ENCODE measurements at places on chromosomes 3 and 15.

DNA sequence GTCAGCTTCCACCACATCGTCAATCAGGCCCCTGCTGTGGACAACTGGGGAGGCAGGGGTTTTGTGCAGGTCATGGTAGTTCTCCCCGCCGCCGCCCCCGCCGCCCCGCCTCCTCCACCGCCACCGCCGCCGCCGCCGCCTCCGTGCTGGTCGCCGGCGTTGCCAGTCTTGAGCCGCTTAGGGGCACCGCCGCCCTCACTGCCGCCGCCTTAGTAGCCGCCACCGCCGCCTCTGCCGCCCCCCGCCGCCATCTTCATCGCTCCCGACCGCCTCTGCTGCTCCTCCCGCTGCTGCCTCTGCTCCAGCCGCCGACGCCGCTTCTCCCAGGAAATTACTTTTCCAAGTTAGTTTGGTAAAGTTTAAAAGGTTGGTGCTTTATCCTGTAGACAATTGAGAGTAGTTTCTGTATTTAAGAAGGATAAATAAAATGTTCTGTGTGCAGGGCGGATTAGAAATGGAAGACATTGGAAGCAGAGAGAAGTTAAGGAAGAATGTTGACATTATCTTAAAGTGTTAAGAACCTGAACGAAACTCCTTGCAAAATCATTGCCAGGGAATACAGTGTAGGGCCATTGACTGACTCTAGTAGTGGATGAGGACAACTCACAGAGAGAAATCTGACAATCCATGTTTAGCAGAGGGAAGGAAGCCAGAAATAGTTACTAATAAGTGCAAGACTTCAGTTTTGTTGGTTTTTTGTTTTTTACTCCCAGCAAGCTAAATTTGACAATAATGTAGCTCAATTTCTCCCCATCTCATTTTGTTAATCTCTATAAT lies 53.0 kb upstream of the GOLGA8A start:
- no peak for DNase-seq

DNA sequence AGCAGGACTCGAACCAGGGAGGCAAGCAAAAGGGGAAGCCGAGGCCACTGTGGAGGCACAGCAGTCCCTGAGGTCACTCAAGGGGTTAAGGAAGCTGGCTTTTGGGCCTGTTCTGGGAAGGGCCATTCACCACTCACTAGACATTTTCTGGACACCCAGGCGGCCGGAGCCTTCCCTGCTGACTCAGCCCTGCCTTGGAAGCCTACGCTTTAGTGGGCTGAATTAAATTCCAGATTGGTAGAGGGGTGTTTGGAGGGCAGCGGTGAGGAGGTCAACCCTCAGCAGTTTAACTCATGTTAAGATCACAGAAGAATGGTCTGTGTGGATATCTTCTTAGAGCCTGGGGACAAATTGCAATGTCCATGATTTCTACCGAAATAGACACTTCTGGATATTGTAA lies 152.8 kb downstream of the GABRG3 start:
- no peak for DNase-seq

GRCh38 chr3:53941184-53941583 lies 49.5 kb upstream of the SELENOK start:
- no peak for DNase-seq

DNA sequence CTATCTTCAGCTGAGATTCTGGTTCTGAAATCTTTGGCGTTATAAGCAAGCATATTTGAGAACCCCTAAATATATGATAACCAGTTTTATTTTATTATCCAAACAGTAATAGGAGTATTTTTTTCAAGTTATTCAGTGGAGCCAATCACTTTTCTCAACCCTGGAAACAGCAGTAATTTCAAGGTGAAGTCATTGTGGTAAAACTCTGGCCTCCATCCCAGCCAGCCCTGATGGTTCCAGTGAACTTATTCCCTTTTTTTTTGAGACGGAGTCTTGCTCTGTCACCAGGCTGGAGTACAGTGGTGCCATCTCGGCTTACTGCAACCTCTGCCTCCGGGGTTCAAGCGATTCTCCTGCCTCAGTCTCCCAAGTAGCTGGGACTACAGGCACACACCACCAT lies 545.4 kb upstream of the IL12A start:
- DNase-seq: no peak

- DNase-seq: no peak
Observed at GRCh38 chr15:71273731-71274447, 158.6 kb downstream of the THSD4 start.

DNA sequence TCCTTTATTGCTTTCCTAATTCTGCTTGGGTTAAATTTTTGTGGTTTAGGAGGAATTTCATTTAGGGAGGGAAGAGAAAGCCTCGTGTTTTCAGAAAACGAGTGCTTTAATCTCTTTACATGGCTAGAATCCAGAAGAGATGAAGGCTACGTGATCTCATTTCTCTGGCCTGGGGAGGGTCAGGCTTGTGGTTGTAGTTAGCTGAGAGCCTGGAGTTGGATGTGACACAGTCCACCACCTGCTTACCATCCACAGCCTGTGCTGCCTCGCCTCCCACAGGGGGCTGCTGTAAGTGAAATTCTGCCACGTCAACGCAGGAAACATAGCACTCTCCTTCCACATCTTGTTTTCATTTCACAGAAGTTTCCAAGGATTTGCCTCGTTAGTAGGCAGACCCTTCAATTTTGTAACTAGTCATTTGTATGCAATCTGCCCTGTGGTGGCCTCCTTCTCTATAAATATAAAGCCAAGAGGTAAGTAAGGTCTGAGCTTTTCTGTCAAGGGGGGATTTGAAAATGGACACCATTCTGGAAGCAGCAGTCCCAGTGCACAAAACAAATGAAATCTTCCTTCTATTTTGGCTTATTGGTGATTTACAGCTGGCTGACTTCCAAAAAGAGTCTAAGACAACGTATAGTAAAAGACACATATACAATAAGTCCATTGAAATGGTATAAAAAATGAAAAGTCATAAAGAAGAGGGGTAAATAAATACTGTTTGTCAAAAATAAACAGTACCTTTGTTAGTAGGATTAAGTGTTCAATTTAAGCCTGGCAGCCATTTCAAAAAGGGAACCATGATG lies 3.4 kb downstream of the GXYLT2 start:
- no peak for DNase-seq

DNA sequence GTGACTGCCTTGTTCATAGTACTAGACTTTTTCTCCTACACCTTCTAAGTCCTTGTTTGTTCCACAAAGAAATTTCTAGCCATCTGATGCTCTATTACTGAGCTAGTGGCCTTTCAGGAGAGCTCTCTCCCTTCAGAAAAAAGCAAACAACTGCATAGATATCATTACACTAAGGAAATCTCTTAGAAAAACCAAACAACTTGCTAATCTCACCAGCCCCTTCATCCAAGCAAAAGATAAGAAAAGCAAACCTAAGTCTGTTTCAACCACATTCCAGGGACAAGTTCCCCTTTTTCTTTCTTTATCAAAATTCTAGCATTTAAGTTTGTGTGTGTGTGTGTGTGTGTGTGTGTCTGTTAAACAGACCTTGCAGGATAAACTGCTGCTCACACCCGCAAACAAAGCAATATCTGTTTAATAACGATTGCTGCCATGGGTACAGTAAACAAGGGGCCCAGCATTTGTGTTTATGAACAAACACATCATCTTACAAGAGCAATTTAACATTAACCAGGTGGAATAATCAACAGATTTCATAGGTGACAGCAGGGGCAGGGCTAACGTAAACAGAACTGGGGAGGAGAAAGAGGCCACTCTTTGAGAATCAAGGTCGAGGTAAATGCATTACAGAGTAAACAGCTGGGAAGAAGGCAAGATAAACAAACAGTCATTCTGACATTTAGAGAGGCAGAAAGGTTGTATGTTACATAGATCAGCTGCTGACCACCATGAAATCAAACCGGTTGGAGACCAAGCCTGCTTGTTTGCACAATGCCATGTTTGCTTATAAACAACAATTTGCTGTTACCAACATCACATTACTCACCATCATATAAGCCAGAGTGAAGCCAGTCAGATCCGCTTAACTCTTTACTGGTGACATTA lies 375.1 kb downstream of the FOXP1 start:
- DNase-seq: no peak

DNA sequence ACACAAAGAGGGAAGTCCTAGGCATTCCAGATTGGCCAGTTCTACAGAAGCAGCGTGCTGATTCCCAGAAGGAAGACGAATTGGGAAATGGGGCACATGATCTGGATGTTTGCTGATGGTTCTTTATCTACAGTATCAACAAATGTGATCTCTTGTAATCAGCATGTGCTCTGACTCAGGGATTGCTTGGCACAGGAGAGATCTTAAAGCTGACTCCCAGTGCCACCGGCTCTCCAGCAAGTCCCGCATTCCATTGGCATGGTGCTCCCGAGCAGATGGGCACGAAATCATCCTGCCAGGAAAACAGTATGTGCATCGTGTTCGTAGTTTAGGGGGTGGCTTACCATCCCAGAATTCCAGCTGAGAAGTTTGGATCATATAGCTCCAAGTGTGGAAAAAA lies 259.9 kb upstream of the NR2F2 start:
- no peak for DNase-seq

DNA sequence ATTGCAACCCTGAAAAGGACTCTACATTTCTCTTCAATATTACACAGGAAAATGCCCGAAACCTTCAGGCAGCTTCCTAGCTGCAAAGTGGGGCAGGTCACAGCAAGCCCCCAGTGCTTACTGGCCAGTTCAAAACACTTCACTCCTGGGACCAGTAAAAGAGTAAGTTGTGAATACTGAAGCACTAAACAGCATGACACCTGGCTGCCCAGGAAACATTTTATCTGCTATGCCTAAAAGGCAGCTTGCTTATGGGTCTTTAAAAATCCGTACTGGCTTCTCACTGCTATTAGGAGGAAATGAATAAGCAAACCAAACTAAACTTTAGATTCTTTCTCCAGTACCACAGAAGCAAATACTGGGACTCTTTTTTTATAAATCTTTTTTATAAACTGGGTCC lies 457.9 kb upstream of the ALCAM start:
- DNase-seq: no peak

DNA sequence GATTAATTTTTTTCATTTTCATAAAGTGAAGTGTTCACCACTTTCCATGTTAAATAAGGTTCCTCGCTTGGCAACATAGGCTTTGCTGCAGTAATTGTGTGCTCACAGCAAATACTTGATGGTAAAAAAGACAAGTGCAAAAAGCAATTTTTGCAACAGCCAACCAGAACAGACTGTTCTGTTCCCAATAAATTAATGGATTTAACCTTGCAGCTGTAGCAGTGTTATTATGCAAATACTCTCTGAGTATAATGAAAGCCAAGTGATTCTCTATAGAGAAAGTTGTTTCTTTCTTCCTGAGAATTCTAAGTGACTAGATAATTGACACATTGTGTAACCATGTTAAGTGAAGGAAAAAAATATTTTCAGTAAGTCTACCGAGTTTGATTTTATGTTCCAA lies 183.7 kb upstream of the NAALADL2 start:
- no peak for DNase-seq

- no peak for DNase-seq
Observed at GRCh38 chr3:17243621-17244020, 358.9 kb downstream of the PLCL2 start.

DNA sequence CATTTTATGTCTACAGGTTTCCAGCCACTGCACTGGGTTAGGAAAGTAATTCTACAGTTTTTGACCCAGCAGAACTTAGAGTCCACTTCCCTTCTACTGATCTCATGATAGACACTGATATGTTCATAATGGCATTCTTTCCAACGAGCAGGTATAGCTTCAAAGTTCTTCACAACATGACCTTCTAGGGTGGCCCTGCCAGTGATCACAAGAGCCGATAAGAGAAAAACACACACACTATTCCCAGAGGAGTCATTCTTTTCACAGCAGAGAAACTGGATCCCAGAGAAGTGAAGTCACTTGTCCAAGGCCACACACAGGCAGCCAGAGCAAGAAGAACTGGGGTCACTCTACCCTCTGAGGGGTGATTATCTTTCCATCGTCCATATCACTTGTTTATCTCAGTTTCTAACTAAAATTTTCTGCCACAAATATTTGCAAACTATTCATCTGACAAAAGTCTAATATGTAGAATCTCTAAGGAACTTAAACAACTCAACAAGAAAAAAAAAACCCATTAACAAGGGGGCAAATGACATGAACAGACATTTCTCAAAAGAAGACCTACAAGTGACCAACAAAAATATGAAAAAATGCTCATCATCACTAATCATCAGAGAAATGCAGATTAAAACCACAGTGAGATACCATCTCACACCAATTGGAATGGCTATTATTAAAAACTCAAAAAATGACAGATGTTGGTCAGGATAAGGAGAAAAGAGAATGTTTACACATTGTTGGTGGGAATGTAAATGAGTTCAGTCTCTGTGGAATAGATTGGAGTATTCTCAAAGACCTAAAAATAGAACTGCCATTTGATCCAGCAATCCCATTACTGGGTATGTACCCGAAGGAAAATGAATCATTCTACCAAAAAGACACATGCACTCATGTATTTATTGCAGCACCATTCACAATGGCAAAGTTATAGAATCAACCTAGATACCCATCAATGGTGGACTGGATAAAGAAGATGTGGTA lies 31.5 kb downstream of the SPTSSB start:
- DNase-seq: no peak

DNA sequence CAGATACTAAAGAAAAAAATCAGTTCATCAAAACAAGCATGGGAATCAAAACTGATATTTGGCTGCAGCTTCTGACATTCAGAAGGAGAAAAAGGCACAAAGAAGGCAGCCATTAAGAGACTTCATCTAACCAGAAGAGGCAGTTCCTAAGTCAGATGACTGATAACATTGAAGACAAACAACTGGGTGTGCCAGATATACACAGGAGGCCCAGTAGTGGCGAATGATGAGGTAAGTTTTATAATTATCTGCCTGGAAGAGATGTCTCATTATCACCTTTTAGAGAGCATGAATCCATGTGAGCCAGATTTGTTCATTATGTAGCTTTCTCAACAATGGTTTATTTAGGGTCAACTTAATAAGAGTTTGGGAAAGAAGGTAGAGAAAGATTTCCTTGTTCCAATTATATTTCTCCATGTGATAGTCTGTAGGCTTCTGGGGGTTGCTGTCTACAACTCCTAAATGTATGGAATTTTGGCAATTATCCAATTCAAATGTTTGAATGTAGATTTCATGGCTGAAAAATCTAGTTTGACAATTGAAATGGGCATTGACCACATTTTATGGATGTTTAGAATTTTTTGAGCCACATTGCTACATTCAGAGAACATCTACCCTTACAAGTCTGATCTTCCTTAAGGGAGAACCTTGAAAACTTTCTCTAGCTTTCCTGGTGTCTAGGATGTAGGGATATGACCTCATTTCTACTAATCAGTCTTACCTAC lies 50.4 kb upstream of the RASGRF1 start:
- DNase-seq: no peak

DNA sequence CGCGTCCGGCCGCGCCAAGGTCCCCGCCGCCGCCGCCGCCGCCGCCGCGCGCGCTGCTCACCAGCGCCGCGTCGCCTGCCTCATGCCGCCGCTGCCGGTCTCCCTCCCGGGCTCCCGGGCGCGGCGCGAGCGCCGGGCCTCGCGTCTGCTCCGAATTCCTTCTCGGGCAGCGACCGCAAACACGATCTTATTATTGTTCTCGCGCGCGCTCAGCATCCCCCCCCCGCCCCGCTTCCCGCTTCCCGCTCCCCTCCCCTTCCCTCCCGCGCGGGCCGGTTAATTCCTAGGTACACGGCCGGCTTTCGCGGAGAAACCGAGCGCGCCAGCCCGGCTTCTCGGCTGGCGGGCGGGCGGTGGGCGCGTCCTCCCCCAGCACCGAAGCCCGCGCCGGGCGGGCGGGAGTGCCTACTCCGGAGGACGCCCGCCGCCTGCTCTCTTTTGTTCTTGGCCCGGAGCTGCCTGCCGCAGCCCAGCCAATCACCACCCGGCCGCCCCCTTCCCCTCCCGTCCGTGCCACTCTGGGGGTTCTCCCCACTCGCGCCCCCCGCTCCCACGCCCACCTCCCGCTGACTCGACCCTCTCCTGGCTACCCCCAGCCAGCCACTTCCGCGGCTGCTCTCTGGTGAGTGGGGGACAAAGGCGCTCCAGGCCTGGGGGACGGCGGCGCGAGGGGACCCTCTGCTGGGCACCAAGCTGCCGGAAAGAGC lies at the start of gene HDGFL3:
TSS of gene HDGFL3 (minus strand) at position 164 of the 707 bp plus-strand sequence. CDS start 409 bp downstream, outside the sequence.
- DNase-seq: no peak
